ENCODE measurements at places on chromosomes 7 and 10.
A peak's percentile ranks its signal among the peaks of the same experiment; 100 is the strongest.

- no peak for DNase-seq
Measured at GRCh38 chr7:14892961-14893360, 9.6 kb downstream of the DGKB start.

DNA sequence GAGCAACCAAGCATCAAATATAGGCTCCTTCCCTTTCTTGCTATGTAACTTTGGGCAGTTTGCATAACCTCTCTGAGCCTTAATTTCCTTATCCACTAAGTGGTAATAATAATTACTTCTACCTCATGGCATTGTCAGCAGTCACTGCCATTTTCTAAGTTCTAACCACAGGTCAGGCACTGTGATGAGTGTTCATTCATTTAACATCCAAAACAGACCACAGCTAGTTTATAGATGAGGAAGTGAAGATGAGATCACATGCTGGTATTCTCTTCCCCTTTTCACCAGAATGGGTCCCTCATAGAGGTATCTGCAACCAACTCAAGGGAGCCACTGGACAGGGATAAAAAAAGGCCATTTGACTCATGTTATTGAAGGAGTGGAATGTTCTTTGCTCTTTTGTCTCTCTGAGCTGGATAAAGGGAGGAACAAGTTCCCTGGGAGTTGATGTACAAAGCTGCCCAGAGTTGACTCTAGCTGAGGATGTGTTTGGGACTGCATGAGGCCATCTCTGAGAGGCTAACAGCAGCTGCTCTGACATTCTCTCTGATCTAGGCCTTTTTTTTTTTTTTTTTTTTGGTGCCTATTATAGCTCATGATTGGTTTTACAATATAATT lies 65.0 kb downstream of the DNAJC12 start:
- DNase-seq = no peak

- DNase-seq = peak; percentile 72
Measured at GRCh38 chr7:28955718-28956607, 2.2 kb downstream of the TRIL start.

DNA sequence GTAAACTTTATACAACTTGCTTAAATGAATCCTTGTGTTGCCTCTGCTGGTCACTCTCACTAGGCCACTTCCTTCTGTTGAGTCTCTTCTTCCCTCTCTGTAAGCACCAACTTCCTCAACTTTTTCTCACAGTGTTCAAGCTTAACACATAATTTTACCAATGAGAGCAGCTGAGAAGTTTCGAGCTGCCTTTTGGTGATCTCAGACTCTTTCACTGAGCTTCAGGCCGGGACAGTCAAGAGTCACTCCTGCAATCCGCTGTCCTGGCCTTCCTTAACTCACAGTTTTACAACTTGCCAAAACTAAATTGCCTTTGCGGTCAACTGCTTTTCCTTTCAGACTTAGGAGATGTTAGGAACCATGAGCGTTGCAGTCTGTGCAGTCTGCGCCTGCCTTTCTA lies 47.4 kb downstream of the PRPF18 start:
- DNase-seq = no peak

DNA sequence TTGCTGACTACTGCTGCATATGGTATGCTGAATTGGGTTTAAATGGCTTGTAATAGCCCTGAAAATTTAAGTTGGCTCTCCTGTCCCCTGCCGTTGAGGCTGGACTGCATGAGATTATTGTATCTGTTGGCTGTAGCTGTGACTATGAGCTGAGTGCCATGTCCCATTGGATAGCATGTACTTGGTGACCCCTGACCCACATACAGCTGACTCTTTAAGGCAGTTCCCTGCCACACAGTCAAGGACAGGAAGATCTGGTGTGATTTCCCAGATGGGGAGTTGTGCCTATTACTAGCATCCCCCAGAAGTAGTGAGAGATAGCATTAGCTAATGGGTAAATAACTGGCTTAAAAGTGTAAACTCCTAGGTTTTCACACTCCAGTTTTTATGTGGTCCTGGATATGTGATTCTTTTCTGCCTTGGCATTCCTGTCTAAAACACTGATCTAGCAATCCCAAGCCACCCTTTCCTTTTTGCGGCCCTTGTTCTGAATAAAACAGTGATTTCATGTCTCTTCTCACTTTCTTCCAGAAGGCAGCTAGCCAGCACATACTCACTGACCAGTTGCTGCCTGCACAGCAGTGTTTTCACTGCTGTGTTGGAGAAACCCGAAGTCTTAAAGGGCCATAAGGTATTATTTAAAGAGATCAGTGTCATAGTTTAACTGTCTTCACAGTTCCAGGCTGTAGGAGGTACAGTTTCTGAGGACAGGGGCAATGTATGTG lies 35.9 kb downstream of the LRRC4 start:
- no peak for DNase-seq

GRCh38 chr7:122972056-122972455 lies 23.4 kb downstream of the TAS2R16 start:
- DNase-seq = no peak

DNA sequence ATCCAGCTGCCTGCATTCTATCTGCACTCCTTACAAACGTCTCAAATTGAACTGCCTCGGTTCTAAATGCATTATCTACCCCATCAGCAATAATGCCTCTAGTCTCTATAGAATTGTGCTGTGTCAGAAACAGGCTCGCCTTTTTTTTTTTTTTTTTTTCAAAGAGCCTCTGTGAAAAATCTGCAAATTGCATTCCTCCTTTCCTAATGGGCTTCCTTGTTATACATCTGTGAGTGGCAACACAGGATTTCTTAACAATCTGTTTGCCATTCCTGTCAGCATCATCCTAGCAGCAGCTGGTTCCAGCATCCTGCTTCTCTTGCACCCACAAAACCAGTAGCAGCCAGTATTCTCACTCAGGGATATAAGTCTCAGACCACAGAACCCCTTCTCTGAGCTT lies 413.5 kb upstream of the SEMA3D start:
- DNase-seq = no peak

- no peak for DNase-seq
Measured at GRCh38 chr10:88659725-88660597, 4.3 kb upstream of the LIPF start.

GRCh38 chr7:92697414-92697813 lies 107.2 kb upstream of the FAM133B start:
- DNase-seq = no peak

- no peak for DNase-seq
Measured at GRCh38 chr7:74028321-74028838, 407 bp downstream of the ELN start.

DNA sequence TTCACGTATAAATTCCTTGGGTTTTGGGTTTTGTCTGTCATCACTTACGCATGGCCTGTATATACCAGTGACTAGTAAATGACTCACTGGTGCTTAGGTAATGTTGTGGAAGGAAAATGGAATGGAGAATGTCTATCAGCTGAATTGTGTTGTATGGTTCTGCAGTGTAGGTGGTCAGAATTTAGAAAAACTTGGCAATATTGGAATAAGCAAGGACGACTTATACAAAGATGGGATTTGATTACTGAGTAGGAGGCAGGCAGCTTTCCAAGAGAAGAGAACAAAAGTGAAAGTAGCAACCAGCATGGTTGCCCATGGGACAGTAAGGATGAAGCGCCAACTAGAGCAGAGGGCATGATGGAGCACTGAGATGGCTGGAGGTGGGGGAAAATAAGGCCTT lies 168.6 kb upstream of the CSTF2T start:
- no peak for DNase-seq

- DNase-seq = no peak
Measured at GRCh38 chr10:127435246-127435645, 113.9 kb upstream of the NPS start.

GRCh38 chr7:158365267-158365666 lies 222.4 kb downstream of the PTPRN2 start:
- no peak for DNase-seq

- no peak for DNase-seq
Measured at GRCh38 chr10:92011560-92012214, 88.1 kb downstream of the BTAF1 start.

DNA sequence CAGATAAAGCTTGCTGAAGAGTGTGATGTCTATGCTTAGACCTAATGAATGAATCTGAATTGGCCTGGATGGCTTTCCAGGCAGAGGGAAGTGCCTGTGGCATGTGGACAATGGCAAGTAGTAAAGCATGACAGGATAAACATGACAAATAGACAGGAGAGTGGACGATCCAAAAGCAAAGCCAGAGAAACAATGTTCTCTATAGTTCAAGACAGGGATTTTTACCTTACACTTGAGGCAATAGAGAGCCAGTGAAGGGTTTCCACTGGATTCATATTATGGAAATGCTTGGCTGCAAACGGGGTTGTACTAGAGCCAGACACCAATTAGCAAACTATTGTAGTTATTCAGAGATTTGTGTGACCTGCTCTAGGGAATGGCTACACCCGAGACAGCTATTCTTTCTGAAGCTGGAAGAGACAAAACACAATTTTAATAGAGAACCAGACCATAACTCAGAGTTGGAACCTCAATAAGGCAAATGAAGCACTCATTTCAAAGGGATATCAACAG lies 2.3 kb downstream of the AGMO start:
- DNase-seq = no peak

DNA sequence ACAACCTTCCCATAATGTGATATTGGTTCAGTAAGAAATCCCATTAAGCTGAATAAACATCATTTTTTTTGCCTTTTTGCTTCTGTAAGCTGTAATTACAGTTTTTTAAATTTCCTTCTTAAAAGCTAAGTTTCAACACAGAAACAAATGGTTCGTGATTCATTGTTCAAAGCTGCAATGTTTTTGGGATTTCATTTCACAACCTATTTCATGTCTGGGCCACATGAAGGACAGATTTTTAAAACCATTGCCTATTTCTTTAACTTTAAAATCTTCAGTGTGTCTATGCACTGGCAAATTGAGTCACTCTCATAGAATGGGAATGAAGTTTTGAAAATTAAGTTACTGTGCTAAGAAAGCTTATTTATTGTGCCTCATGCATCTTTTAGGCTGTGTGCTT lies 66.9 kb downstream of the TFPI2 start:
- DNase-seq = no peak

DNA sequence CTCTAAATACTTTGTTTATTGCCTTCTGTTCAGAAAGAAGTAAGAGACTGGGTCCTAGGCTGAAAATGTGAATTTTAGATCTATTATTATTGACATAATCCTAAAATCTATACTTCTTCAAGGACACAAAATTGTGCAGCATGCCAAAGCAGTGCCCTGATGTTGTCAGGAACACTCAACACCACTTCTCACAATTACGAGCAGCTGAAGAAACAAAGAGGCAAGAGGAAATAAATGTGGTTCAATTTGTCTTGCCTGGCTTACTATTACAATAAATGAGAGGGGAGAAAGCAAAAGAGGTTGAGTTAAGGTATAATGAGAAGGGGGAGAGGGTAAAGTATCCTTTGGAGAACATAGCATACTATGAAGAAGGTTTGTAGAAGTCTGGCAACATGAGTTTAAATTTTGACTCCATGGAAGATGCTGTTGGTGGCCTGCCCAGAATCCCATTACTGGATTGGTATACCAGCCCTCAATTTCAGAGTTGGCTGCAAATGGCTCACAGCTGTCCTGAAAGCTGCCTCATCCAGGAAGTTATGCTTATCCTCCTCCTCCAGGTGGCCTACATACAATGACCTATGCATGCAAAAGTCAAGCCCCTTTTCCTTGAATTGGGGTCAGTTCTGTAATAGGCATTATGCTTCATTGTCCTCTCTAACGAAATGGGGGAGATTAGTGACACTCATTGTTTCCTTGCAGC lies 274.6 kb upstream of the SMIM30 start:
- DNase-seq = no peak

GRCh38 chr10:102452672-102453340 lies 1.5 kb upstream of the C10orf95 start:
- no peak for DNase-seq

GRCh38 chr7:35545831-35546230 lies 149.1 kb downstream of the HERPUD2 start:
- no peak for DNase-seq

DNA sequence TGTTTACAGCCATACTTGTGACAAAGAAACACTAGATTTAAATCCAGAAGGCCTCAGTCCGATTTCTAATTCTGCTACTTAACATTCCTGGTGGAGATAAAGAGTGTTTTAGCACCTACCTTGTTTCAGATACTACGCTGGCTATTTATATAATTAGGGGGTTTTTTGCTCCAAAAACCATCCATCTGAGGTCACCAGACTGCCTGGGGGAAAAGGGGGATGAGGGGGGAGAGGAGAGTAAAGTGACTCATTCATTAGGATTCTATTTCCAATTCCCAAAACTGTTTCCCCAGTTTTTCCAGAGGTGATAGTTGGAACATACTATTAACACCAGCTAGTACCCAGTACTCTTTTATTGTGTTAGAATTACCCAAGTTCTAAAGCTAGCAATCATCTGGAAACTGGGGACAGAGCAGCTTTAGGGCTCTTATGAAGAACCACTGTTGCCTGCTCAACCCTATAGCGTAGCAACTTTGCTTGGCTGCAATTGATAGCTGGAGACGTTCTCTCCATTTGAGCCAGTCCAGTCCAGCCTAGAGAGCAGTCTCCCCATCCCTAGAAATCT lies 6.6 kb downstream of the GCC1 start:
- DNase-seq = no peak

GRCh38 chr10:78139341-78139740 lies 105.7 kb downstream of the RPS24 start:
- no peak for DNase-seq

- no peak for DNase-seq
Measured at GRCh38 chr7:17528636-17529035, 230.2 kb downstream of the AHR start.

GRCh38 chr10:7046615-7047014 lies 364.2 kb downstream of the SFMBT2 start:
- DNase-seq = no peak

DNA sequence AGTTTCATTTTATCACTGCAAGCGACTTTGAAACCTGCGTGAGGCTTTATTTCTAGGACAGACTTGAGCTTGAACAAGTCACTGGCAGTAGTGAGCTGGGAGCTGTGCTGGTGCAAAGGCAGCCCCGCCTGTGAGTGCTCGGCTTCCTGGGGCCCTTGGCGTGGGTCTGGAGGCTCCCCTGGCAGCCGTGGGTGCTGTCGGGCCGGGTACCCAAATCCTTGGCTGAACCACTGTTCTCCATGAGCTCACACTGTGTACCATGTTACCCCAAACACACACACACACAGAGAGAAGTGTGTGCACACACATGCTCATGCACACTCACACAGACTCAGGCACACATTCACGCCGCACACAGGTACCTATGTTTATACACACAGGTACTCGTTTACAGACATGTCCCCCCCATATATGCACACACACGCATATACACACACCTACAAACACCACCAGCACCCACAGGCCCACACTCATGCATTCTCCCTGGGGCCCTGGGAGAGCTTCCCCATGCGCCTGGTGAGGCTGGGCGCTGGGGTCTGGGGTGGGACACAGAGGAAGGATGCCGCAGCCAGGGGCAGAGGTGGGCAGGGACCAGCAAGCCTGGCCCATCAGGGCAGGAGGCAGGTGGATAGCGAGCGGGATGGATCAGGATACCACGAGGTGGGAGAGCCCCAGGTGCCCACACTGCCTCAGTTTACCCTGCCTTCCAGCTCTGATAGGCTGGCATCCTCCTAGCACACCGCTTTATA lies 158.8 kb downstream of the ADARB2 start:
- DNase-seq = peak; percentile 39

- no peak for DNase-seq
Measured at GRCh38 chr7:73718438-73718881, 1.0 kb downstream of the STX1A start.

Data from RWPE2 (cell line).